Activated B cell treated with CpG ODN at 0.5 μM for 24 hours (primary cell): ENCODE measurements at places on chromosomes 4 and X. TPM values are rescaled to one million over a fixed set of nuclear protein-coding genes. Genes with fewer than 3 reads are reported as not detected.

The TCEAL2 gene
- not detected in 2 replicates for total RNA-seq

The DCAF8L1 gene
- total RNA-seq = not detected in 2 replicates

The STOX2 gene
- not detected in 2 replicates for total RNA-seq

The HSFX4 gene
- total RNA-seq = not detected in 2 replicates

The CT45A10 gene
- total RNA-seq = not detected in 2 replicates

The NR0B1 gene
- not detected in 2 replicates for total RNA-seq

The TEX13B gene
- total RNA-seq = not detected in 2 replicates

The FSTL5 gene
- total RNA-seq = not detected in 2 replicates

The ADRA2C gene
- total RNA-seq = not detected in 2 replicates

The SPANXN4 gene
- total RNA-seq = not detected in 2 replicates

The DIPK2B gene
- not detected in 2 replicates for total RNA-seq

GRCh38 chr4:7507381-7507780 lies 72.7 kb upstream of the PSAPL1 start:
- DNase-seq = no peak
- no peak overlapping the region for H3K27ac ChIP-seq
- peaks cover 5% of the 10 kb centered on the region for H3K27me3 ChIP-seq

DNA sequence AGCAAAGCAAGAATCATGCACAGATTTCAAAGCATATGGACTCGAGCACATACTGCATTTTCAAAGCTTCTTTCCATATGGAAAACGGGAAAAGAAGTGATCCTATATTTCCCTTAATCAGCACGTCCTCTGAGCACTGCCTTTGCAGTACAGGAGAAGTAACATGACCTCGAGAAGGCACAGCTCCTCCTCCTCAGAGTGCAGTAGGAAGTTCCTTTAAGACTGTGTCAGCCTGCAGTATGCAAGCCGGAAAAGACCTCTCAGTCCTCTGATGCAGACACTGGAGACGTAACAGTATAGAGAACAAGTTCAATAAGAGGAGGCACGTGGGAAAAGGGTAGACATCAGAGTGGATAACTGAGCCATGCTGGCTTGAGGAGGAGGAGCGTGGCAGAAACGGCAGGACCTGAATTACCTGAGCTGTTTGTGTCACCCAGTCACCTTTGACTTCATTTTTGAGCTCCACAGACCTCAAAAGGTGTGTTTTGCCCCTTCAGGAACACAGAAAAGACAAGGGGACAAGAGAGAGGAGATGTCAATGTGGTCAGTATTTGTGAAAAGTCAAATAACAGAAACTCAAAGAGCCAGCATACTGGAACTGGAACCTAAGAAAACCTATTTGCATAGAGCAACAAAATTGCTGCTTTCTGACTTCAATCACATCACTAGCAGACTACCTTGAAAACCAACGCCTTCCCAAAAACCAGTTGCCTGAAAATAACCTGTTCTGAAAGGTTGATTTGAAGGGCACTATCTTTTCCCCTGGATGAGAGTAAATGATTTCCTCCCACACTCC lies 20.8 kb downstream of the IRF2 start:
- H3K4me3 ChIP-seq = peak overlapping the region; percentile 65
- H3K27ac ChIP-seq = peak overlapping the region; percentile 87
- DNase-seq = no peak
- no peaks in the 10 kb centered on the region for H3K27me3 ChIP-seq
- peaks cover 46% of the 10 kb centered on the region for H3K36me3 ChIP-seq

DNA sequence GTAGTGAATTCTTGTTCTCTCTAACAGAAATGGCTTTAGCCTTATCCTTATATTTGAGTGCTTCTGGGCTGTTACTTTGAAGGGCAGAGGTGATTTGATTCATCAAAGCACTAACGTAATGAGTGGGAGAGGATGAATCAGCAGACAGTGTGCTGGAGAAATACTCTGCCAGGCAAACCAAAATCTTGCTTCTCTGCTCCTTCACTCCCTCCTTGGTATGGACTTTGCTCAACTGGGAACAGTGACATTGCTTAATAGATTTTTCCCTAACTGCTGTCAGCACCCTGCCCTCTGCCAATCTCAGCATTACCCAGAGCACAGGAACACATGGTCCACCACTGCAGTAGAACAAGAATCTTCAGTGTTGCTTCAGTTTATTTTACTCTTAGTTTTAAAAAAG lies 56.0 kb downstream of the PDLIM5 start:
- H3K27ac ChIP-seq = no peak overlapping the region
- no peak for DNase-seq
- peaks cover 2% of the 10 kb centered on the region for H3K36me3 ChIP-seq
- no peak overlapping the region for H3K4me3 ChIP-seq

DNA sequence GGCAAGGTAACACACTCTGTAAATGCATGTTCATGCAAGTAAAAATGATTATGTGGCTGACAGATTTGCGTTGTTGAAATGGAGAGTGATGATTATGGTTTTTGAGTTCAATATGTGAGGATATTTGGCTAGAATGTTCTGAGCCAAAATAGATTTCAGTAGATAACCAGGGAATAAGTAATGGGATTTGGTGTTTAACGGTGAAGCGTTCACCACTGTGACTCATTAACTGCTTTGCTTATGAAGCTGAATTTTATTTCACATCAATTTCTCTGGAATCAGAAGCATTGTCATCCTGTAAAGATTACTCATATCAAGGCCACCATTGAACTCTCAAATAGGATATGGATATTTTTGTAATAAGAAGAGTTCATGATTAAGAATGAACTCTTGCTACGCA lies 11.7 kb downstream of the AFP start:
- no peak for DNase-seq
- peaks cover 23% of the 10 kb centered on the region for H3K27me3 ChIP-seq
- no peak overlapping the region for H3K4me3 ChIP-seq
- no peak overlapping the region for H3K27ac ChIP-seq

- no peak overlapping the region for H3K27ac ChIP-seq
- no peaks in the 10 kb centered on the region for H3K36me3 ChIP-seq
- no peak for DNase-seq
- H3K4me3 ChIP-seq = no peak overlapping the region
- no peaks in the 10 kb centered on the region for H3K4me1 ChIP-seq
Measured at GRCh38 chrX:49661881-49662280, 33.9 kb downstream of the PAGE1 start.

DNA sequence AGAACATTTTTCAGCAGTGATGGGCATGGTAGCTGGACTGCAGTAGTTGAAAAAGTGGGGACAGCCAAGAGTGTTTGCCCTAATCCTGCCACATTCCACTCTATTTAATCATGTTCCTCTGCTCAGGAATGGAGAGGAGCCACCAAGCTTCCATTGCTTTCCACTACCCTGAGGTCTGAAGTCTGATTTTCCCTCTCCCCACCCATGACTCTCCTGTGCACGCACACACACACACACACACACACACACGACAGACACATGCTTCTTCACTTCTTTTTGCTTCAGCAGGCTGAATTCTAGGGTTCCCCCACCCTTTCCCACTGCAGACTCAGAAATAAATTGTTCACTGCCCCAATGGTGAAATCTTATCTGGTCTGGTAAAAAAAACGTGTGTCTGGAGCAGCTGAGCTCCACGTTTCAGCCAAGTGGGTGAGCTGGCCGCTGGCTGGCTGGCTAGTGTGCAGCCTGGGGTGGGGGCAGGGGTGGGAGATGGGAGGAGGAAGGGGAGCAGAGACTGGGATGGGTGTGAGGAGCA lies 142.7 kb upstream of the NALF2 start:
- H3K36me3 ChIP-seq = no peaks in the 10 kb centered on the region
- H3K27me3 ChIP-seq = no peaks in the 10 kb centered on the region
- H3K27ac ChIP-seq = no peak overlapping the region
- no peaks in the 10 kb centered on the region for H3K4me1 ChIP-seq

DNA sequence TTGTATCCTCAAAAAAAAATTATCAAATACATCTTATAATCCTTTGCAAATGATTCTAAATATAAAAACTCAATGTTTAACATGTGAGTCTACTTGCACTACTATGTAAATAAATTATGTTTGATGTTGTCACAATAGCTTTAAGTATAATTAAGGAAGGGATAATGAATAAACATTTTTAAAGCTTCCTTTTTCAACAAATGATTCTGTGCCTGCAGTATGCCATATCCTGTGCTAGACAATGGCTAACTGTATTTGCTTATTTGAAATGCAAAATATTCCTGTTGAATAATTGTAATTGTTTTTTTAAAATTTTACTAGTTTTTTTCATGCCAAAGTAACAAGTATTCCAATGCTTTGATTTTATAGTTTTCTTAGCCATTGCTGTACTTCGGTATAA lies 59.0 kb upstream of the NDUFC1 start:
- H3K27me3 ChIP-seq = no peaks in the 10 kb centered on the region
- no peak overlapping the region for H3K27ac ChIP-seq
- no peak for DNase-seq
- H3K4me3 ChIP-seq = no peak overlapping the region

DNA sequence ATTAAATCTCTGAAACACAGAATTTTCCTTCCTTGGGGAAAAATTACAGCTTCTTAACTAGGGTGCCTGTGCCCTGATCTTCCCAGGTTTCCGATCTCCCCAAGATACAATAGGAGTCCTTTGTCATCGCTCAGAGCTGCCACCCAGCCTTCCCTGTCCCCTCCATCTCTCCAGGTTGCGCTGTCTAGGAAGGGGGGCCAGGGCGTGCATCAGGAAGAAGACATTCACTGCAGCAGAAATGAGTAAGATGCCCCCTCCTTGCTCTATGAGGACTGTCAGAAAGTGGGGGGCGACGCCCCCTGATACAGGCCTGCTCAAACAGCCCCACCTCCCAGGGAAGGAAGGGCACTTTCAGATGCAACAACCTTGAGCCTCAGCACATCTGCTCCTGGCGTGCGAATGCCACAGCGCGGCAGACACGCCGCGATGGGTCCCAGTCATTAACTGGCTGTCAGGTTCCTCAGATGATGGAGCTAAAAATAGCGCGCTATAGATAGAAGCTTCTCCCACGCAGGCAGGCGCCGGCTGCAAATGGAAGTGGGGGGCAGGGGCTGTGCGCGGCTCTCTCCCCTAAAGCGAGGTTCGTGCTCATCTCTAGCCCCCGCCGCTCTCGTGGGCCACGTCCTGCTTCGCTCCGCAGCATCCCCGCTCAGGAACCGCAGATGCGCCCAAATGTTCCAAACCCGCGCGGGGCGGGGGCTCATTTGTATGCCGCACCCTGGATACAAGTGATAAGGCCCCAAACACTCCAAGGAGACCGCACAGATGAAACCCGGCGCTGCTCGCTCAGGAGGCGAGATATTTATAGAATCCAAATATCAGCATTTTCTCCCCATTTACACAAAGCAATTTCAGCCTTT lies 57.6 kb upstream of the LGI2 start:
- no peak overlapping the region for H3K4me3 ChIP-seq
- peaks cover 4% of the 10 kb centered on the region for H3K4me1 ChIP-seq
- H3K36me3 ChIP-seq = no peaks in the 10 kb centered on the region
- no peak for DNase-seq

GRCh38 chr4:129578336-129578735 lies 482.4 kb downstream of the C4orf33 start:
- H3K4me1 ChIP-seq = no peaks in the 10 kb centered on the region
- H3K27me3 ChIP-seq = no peaks in the 10 kb centered on the region
- no peak overlapping the region for H3K27ac ChIP-seq
- no peaks in the 10 kb centered on the region for H3K36me3 ChIP-seq
- DNase-seq = no peak

GRCh38 chr4:101977076-101977475 lies 186.5 kb downstream of the BANK1 start:
- H3K4me1 ChIP-seq = peaks cover 66% of the 10 kb centered on the region
- H3K36me3 ChIP-seq = peaks cover 57% of the 10 kb centered on the region
- no peak overlapping the region for H3K4me3 ChIP-seq
- no peaks in the 10 kb centered on the region for H3K27me3 ChIP-seq
- H3K27ac ChIP-seq = peak overlapping the region; percentile 57

DNA sequence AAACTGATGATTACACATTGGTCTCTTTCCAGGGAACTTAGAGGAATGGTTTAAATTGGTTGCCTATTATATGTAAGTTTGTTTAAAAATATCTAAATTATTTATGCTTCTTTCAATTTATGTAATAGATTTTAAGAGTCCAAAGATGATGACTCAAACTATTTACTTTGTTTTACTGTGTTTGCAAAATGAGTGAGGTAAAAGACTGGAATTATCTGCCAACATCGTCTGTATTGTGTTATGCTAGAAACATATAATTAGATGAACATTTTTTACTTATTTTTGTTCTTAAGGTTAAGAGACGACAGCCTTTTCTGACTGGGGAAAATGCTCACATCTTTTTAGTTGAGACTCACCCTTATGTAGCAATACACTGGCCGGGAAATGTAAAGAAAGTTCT lies 51.1 kb upstream of the SYTL5 start:
- DNase-seq = no peak
- no peak overlapping the region for H3K27ac ChIP-seq
- H3K4me1 ChIP-seq = no peaks in the 10 kb centered on the region
- no peak overlapping the region for H3K4me3 ChIP-seq
- no peaks in the 10 kb centered on the region for H3K36me3 ChIP-seq

DNA sequence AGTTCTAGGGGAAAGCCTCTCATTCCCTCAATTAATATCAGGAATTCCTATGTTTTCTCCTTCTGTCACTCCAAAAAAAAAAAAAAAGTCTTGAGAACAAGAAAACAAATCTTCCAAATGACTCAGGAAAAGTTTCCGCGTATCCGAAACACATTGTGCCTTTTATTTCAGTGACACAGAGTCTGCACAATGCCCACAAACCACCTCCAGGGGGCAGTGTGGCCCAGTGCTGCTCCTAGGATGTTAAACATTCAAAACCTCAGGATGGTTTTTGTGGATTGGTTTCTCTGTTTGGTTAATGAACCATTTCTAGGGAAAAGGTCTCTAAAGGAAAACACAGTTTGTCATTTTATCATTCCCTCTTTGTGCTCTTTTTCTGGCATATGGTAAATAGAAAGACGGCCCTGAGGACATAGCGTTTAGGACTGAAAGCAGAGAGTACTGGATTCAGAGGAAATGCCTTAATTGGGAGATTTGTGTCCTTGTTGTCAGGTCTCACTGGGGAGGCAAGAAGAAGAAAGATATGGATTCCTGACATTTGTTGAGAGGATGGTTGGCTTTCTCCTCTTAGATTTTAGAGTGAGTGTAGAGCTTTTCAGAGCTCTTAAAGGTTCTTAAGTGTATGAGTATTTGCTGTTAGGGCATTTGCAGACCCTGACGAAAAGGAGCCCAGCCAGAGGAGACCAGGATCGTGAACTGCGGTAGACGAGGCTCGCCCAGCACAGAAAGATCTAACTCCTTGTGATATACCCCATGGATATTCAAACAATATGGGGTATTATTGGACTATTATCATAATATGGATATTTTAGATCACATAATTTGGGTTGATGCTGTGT lies 65.7 kb upstream of the MAP9 start:
- H3K27me3 ChIP-seq = peaks cover 5% of the 10 kb centered on the region
- H3K4me1 ChIP-seq = no peaks in the 10 kb centered on the region
- no peak overlapping the region for H3K27ac ChIP-seq
- no peak overlapping the region for H3K4me3 ChIP-seq

GRCh38 chrX:124764354-124764753 lies 418.0 kb downstream of the SH2D1A start:
- no peaks in the 10 kb centered on the region for H3K36me3 ChIP-seq
- H3K4me3 ChIP-seq = no peak overlapping the region
- no peaks in the 10 kb centered on the region for H3K4me1 ChIP-seq
- no peak for DNase-seq
- no peak overlapping the region for H3K27ac ChIP-seq

GRCh38 chr4:41832961-41833360 lies 84.4 kb upstream of the PHOX2B start:
- H3K27ac ChIP-seq = no peak overlapping the region
- H3K4me3 ChIP-seq = no peak overlapping the region
- H3K4me1 ChIP-seq = no peaks in the 10 kb centered on the region
- H3K36me3 ChIP-seq = no peaks in the 10 kb centered on the region

- no peak overlapping the region for H3K27ac ChIP-seq
- peaks cover 14% of the 10 kb centered on the region for H3K27me3 ChIP-seq
- no peak overlapping the region for H3K4me3 ChIP-seq
- DNase-seq = no peak
- no peaks in the 10 kb centered on the region for H3K36me3 ChIP-seq
- no peaks in the 10 kb centered on the region for H3K4me1 ChIP-seq
Measured at GRCh38 chr4:24920008-24920407, 7.2 kb upstream of the CCDC149 start.
